ENCODE measurements at places on chromosomes 2 and 18.

- H3K27ac ChIP-seq: no peak overlapping the region
- no peak for DNase-seq
- H3K4me1 ChIP-seq: no peaks in the 10 kb centered on the region
Measured at GRCh38 chr2:209986415-209986814, 16.0 kb upstream of the RPE start.

- H3K36me3 ChIP-seq: no peaks in the 10 kb centered on the region
- H3K27me3 ChIP-seq: no peaks in the 10 kb centered on the region
- DNase-seq: no peak
- peaks cover 15% of the 10 kb centered on the region for H3K4me1 ChIP-seq
- H3K4me3 ChIP-seq: no peak overlapping the region
Measured at GRCh38 chr2:46815121-46815802, 100.3 kb downstream of the MCFD2 start.

GRCh38 chr2:105836840-105837692, 92.4 kb downstream of the NCK2 start:
- H3K27ac ChIP-seq: no peak overlapping the region
- H3K4me1 ChIP-seq: no peaks in the 10 kb centered on the region
- no peak for DNase-seq
- H3K4me3 ChIP-seq: no peak overlapping the region

DNA sequence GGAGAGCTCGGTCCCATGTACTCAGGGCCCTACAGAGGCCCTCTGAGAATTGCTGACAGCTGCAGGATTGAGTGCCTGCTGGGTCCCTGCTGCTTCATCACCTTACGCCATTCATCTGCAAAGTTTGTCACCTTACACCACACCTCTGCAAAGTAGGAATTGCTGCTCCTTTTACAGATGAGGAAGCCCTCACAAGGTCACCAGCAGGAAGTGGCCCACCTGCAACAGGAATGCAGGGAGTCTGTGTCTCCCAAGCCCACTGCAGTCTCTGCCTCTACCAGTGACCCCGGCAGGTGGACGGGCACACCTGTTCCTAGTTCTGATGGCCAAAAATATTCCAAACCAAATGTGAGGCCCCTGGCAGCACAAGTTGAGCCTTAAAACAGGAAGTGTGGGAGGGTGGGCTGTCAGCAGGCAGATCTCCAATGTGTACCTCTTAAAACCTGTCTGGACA, 441.4 kb downstream of the NBAS start:
- no peak for DNase-seq
- no peaks in the 10 kb centered on the region for H3K27me3 ChIP-seq
- H3K27ac ChIP-seq: no peak overlapping the region
- H3K4me3 ChIP-seq: no peak overlapping the region

DNA sequence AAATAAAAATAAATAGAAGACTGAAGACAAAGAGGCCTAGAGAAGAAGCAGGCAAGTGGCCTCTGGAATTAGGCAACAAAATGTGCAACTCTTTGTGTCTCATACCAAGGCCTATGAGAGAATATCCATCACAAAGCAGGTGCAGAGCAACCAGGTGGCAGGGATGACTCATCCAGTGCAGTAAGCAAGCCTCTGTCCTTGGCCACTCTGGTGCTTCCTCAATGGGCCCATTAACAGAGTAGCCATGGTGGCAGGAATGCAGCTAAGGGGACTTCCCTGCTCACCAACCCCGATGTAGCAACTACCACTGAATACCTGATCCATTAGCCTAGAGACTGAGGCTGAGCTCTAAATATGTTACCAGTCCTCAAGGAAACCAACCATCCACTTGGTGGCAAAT, 11.0 kb upstream of the EPG5 start:
- no peaks in the 10 kb centered on the region for H3K36me3 ChIP-seq
- H3K4me1 ChIP-seq: peaks cover 5% of the 10 kb centered on the region
- H3K27me3 ChIP-seq: no peaks in the 10 kb centered on the region
- H3K4me3 ChIP-seq: no peak overlapping the region
- DNase-seq: no peak
- no peak overlapping the region for H3K27ac ChIP-seq

DNA sequence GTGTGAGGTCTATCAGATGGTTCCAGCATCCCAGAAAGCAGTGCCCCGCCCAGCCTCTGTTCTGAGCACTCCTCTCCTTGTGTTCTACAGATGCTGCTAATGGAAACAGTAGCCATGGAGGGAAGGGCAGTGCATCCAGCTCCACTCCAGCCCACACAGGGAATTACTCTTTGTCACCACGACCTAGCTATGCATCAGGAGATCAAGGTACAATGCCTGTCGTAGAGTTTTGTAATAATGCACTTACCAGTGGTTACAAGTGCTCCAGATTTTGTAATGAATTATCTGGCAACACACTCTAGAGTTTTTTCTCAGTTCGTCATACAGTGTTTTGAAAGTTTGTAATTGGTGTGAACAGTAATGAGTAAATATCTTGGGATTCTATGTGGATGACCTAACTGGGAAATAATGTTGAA, 161.1 kb downstream of the ESCO1 start:
- H3K4me3 ChIP-seq: no peak overlapping the region
- no peak overlapping the region for H3K27ac ChIP-seq
- no peaks in the 10 kb centered on the region for H3K27me3 ChIP-seq

- no peaks in the 10 kb centered on the region for H3K4me1 ChIP-seq
- H3K4me3 ChIP-seq: no peak overlapping the region
- no peak overlapping the region for H3K27ac ChIP-seq
- no peaks in the 10 kb centered on the region for H3K27me3 ChIP-seq
- no peak for DNase-seq
Measured at GRCh38 chr2:59720296-59720866, 833.1 kb downstream of the BCL11A start.

GRCh38 chr18:60663060-60663989, 290.8 kb upstream of the MC4R start:
- H3K36me3 ChIP-seq: no peaks in the 10 kb centered on the region
- H3K27ac ChIP-seq: no peak overlapping the region
- no peak for DNase-seq
- no peaks in the 10 kb centered on the region for H3K27me3 ChIP-seq
- H3K4me3 ChIP-seq: no peak overlapping the region
- no peaks in the 10 kb centered on the region for H3K4me1 ChIP-seq

- no peak overlapping the region for H3K27ac ChIP-seq
- H3K4me3 ChIP-seq: no peak overlapping the region
- DNase-seq: no peak
Measured at GRCh38 chr18:66874375-66874774, 270.5 kb upstream of the CDH19 start.

- H3K27ac ChIP-seq: no peak overlapping the region
- H3K27me3 ChIP-seq: no peaks in the 10 kb centered on the region
- H3K4me1 ChIP-seq: no peaks in the 10 kb centered on the region
- no peak overlapping the region for H3K4me3 ChIP-seq
- H3K36me3 ChIP-seq: no peaks in the 10 kb centered on the region
Measured at GRCh38 chr2:3483986-3484960, 35.1 kb downstream of the ADI1 start.

DNA sequence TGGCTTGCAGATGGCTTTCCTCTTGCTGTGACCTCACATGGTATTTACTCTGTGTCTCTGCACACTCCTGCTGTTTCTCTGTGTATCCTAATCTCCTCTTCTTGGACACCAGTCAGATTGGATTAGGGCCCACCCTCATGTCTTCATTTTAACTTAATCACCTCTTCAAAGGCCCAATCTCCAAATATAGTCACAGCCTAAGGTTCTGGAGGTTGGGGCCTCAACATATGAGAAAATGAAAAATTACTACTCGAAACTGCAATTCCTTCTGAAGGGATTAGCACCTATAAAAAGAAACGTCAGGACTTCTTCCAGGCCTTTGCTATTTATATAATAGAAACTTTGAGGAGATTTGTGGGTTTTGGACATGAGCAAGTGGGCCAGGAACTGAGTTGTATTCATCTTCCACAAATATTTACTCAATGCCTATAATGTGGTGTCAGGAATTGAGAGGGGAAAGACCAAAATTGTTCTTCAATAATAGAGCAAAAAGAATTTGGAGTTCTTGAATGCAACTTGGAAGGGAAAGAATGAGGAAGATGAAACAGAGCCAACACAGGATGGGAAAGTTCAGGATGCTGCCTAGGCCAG, 270.0 kb upstream of the FN1 start:
- no peaks in the 10 kb centered on the region for H3K36me3 ChIP-seq
- DNase-seq: no peak
- no peak overlapping the region for H3K4me3 ChIP-seq
- no peaks in the 10 kb centered on the region for H3K4me1 ChIP-seq
- H3K27ac ChIP-seq: no peak overlapping the region

- H3K4me1 ChIP-seq: no peaks in the 10 kb centered on the region
- DNase-seq: no peak
- H3K27ac ChIP-seq: no peak overlapping the region
- no peaks in the 10 kb centered on the region for H3K27me3 ChIP-seq
- no peak overlapping the region for H3K4me3 ChIP-seq
- H3K36me3 ChIP-seq: no peaks in the 10 kb centered on the region
Measured at GRCh38 chr2:105929516-105929915, 184.8 kb downstream of the NCK2 start.

- no peak for DNase-seq
- H3K27ac ChIP-seq: no peak overlapping the region
- H3K36me3 ChIP-seq: no peaks in the 10 kb centered on the region
- no peaks in the 10 kb centered on the region for H3K27me3 ChIP-seq
- no peaks in the 10 kb centered on the region for H3K4me1 ChIP-seq
Measured at GRCh38 chr2:154203206-154203605, 331.5 kb downstream of the GALNT13 start.

DNA sequence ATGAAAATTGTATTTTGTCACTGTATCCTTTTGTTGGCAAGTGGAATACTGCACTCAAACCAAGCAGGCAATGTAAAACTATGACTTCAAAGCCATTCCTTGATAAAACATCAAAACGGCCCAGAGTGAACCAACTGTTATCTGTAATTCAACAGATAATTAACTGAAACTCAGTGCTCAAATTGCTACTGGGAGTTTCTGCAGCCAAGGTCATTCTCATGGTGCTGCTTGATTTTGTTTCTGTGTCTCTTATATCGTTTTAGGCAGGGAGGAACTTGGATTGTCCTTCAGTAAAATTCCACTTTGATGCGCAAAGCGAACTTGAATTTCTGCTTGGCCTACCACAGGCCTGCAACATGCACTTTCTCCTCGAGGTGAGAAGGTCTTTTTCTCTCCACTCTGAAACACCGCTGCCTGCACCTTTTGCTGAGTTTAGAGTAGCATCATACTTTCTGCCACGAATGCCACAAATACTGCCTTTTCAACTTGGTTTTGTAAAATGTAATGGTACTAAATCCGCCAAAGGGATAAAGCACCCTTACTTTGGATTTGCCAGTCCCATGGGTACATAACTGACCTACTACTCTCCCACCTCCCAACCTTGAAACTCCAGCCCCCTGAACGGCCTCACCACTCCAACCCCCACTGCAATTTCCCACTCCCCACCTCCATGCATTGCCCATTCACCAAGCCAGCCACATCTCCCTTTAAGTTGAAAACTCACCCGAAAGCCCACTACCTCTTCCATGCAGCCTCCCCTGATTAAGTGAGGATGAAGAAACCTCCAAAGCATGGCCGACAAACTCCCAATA, 204.7 kb downstream of the TGIF1 start:
- H3K4me3 ChIP-seq: no peak overlapping the region
- peaks cover 72% of the 10 kb centered on the region for H3K4me1 ChIP-seq
- no peak for DNase-seq
- H3K36me3 ChIP-seq: no peaks in the 10 kb centered on the region

DNA sequence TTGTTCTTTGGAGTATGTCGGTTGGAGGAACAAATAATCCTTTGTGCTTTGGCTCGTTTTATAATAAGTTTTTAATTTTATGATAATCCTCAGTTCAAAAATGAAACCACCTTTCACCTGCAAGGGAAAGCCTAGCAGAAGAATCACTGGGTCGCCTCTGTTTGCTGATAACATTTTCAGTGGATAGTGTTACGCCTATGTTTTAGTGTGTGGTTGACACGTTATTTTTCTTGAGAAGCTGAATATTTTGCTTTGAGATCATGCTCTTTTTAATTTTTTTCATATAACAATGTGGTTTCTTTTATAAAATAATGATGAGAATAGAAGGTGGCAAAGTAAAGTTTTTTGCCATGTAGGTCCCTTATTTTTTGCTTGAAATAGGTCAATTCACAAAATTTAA, 172.7 kb upstream of the ZEB2 start:
- H3K27me3 ChIP-seq: no peaks in the 10 kb centered on the region
- H3K27ac ChIP-seq: no peak overlapping the region
- no peak overlapping the region for H3K4me3 ChIP-seq
- no peaks in the 10 kb centered on the region for H3K36me3 ChIP-seq
- DNase-seq: no peak
- no peaks in the 10 kb centered on the region for H3K4me1 ChIP-seq

DNA sequence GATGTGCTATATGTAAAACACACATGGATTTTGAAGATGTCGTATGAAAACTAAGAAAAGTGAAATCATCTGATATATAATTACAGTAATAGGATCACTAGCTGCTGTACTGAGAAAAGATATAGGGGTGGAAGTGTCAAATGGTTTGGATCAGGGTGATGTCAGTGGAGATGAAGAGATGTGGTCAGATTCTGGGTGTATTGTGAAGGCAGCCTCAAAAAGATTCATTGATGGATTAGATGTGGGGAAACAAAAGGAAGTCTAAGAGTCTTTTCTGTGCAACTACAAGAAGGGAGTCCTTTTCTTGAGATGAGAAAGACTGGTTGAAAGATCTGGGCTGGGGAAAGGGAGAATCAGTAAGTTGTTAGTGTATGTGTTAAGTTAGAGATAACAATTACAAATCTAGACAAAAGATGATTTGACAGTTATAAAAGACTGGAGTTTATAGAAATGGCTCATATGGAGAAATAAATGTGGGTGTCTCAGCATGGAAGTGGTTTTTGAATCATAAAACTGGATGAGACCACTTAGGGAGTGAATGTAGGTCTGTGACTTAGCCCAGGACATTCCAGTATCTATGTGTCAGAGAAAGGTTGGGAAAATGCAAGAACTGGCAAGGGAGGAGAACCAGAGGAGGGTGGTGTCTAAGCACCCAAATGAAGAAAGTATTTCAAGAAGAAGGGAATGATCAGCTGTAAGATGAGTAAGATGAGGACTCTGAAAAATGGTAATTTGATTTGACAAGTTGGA, 347.4 kb downstream of the PARD3B start:
- no peak overlapping the region for H3K4me3 ChIP-seq
- DNase-seq: no peak
- no peak overlapping the region for H3K27ac ChIP-seq

DNA sequence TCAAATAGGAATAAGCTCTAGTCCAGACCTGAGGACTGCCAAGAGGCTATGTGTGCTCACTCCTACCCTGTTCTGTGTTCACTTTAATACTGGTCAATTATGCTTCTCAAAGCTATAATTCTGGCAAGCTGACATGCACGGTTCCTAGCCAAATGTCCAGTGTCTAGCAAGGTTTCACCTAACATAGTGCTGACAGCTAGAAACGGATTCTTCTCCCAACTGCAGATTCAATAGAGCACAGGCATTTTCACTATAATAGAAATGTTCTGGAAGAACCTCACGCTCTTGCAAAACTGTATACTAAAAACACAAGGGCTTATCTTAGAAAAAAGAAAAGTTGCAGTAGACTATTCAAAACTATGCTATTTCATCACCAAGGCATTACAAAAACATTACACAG, 45.1 kb downstream of the HDAC4 start:
- no peak overlapping the region for H3K4me3 ChIP-seq
- DNase-seq: no peak
- 0 out of 2 replicates have a peak, but pooled peaks cover 2% of the 10 kb centered on the region for H3K36me3 ChIP-seq
- no peak overlapping the region for H3K27ac ChIP-seq
- H3K4me1 ChIP-seq: no peaks in the 10 kb centered on the region

- peaks cover 10% of the 10 kb centered on the region for H3K4me1 ChIP-seq
- H3K4me3 ChIP-seq: no peak overlapping the region
- no peak for DNase-seq
- H3K27me3 ChIP-seq: no peaks in the 10 kb centered on the region
- H3K36me3 ChIP-seq: no peaks in the 10 kb centered on the region
Measured at GRCh38 chr18:12394428-12394827, 13.3 kb upstream of the PRELID3A start.

- H3K4me1 ChIP-seq: no peaks in the 10 kb centered on the region
- no peaks in the 10 kb centered on the region for H3K36me3 ChIP-seq
- DNase-seq: no peak
- no peaks in the 10 kb centered on the region for H3K27me3 ChIP-seq
Measured at GRCh38 chr2:71313016-71313766, 18.4 kb upstream of the ZNF638 start.
